ENCODE measurements at places on chromosomes 4 and X. TPM values are rescaled to one million over a fixed set of nuclear protein-coding genes. Genes with fewer than 3 reads are reported as not detected.

- no peak for DNase-seq
Measured at GRCh38 chr4:169233691-169234090, 37.1 kb downstream of the SH3RF1 start.

- DNase-seq = no peak
Measured at GRCh38 chr4:76783836-76784235, 114.1 kb downstream of the SOWAHB start.

- DNase-seq = no peak
Measured at GRCh38 chr4:165425629-165426028, 46.8 kb downstream of the CPE start.

GRCh38 chrX:18666614-18667013, 5.3 kb downstream of the RS1 start:
- no peak for DNase-seq

DNA sequence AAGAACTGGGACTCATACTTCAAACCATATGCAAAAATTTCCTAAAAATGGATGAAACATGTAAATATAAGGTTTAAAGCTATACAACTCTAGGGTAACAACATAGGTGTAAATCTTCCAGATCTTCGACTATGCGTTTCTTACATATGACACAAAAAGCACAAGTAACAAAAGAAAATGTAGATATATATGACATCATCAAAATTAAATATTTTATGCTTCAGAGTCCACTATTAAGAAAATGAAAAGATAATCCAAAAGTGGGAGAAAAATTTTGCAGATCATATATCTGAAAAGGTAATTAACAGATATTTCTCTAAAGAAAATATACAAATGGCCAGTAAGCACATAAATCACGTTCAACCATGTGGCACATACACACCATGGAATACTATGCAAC, 164.2 kb upstream of the ACTRT1 start:
- DNase-seq = no peak

The JCHAIN gene
- polyA plus RNA-seq = 0.96 TPM

Measured in left kidney (tissue), 8 donors.